PC-3 (cell line): ENCODE measurements at places on chromosomes 16 and 17. TPM values are rescaled to one million over a fixed set of nuclear protein-coding genes. Genes with fewer than 3 reads are reported as not detected.

The CD7 gene
- total RNA-seq: 0.15 and 0.98 TPM in 2 replicates

The PTX4 gene
- 0.22 and 0.40 TPM in 2 replicates for total RNA-seq

The TPSAB1 gene
- not detected in 2 replicates for total RNA-seq

The SLC38A8 gene
- not detected in 2 replicates for total RNA-seq

The SBK1 gene
- 0.95 and 1.5 TPM in 2 replicates for total RNA-seq

The NPIPB13 gene
- 0.29 and 4.3 TPM in 2 replicates for total RNA-seq

The ZKSCAN2 gene
- 2.6 and 5.4 TPM in 2 replicates for total RNA-seq
